HT1080 (cell line): ENCODE measurements at places on chromosomes 6 and 20. TPM values are rescaled to one million over a fixed set of nuclear protein-coding genes. Genes with fewer than 3 reads are reported as not detected.

Gene RGS17
- 8.4 and 9.0 TPM in 2 replicates for total RNA-seq

Gene OLIG3
- total RNA-seq, result not detected in 2 replicates

Gene PSMG4
- 62.2 and 63.9 TPM in 2 replicates for total RNA-seq

Gene RAB23
- total RNA-seq, result 10.5 and 12.8 TPM in 2 replicates

Gene PHACTR1
- total RNA-seq, result 3.4 and 7.8 TPM in 2 replicates

Gene GCNT2
- total RNA-seq, result 6.4 and 7.3 TPM in 2 replicates

Gene GPR63
- total RNA-seq, result 1.3 and 1.9 TPM in 2 replicates

Gene ECT2L
- total RNA-seq, result not detected in 2 replicates

Gene TAF8
- 18.4 and 21.1 TPM in 2 replicates for total RNA-seq

Gene WFDC5
- total RNA-seq, result not detected in 2 replicates

Gene NPEPL1
- 0.13 and 0.40 TPM in 2 replicates for total RNA-seq

Gene PAX1
- not detected in 2 replicates for total RNA-seq

Gene DCDC2
- total RNA-seq, result 0.27 TPM in 1 of 2 replicates, not detected in the other

Gene PDSS2
- total RNA-seq, result 6.9 and 10.7 TPM in 2 replicates

Gene MAP7
- total RNA-seq, result 1.7 and 2.1 TPM in 2 replicates

Gene COL20A1
- not detected in 2 replicates for total RNA-seq

Gene TMC2
- total RNA-seq, result not detected in 2 replicates

Gene RAD21L1
- 0.17 and 0.59 TPM in 2 replicates for total RNA-seq

Gene ARMC2
- 0.17 and 1.3 TPM in 2 replicates for total RNA-seq

Gene ACTL10
- 0.06 TPM in 1 of 2 replicates, not detected in the other for total RNA-seq
